ENCODE measurements at places on chromosomes 5 and 9.
A peak's percentile ranks its signal among the peaks of the same experiment; 100 is the strongest.

GRCh38 chr5:123527190-123527589, 15.2 kb downstream of the CSNK1G3 start:
- no peak for DNase-seq

DNA sequence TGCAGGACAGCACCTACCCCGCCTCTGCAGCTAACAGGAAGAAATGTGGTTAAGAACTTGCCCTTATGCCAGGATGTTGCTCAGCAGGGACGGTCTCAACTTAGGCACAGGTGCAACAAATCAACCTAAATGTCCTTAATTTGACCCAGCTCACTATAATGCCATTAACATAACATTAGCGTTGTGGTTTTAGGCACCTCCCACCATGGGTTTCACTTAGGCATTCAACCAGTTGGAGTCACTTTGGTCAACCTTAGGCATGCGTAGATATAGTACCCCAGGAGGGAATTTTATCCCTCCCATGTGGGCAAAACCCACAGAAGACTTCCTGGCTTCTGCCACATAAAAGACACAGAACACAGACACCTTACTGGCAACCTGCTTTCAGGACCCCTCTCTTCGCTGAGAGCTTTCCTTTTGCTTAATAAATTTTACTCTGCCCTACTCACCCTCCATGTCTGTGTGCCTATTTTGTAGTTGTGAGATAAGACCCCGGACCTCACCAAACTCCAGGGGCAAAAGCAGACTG, 8.7 kb upstream of the ERAP1 start:
- peak; percentile 41 for DNase-seq

DNA sequence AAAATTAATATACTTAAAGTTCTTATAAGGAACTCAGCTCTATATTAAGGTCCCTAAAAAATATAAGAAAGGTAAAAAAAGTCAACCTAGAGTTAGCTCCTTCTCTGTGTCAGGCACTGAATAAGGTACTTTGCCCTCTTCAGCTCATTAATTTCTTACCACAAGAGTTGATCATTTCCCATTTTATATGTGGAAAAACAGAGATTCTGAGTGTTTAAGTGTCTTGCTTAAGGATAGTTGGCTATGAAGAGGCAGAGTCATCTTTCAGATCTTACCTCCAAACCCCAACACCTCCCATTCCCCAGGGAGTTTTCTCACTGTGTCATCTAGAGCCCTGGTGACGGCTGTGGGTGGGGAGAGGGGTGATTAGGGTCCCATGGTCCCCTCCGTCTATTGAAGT, 40.6 kb downstream of the INSYN2B start:
- DNase-seq, result no peak

GRCh38 chr5:166022065-166022464, 2269.4 kb upstream of the WWC1 start:
- no peak for DNase-seq

GRCh38 chr9:38065369-38066075, 3.5 kb downstream of the SHB start:
- no peak for DNase-seq

GRCh38 chr5:1246711-1247431, 21.7 kb downstream of the SLC6A18 start:
- DNase-seq, result no peak

DNA sequence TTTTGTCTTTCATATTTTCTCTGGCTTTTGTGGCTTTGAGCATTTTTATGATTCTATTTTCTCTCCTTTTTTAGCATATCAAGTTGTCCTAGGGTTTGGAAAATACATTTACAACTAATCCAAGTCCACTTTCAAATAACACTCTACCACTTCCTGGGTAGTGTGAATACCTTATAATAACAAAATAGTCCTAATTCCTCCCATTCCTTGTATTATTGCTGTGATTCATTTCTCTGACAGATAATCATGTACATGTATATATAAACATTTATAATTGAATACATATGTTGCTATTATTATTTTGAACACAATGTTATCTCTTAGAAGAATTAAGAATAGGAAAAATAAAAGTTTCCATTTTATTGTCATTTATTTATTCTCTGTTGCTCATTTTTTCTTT, 14.9 kb upstream of the ADAM19 start:
- DNase-seq, result no peak

DNA sequence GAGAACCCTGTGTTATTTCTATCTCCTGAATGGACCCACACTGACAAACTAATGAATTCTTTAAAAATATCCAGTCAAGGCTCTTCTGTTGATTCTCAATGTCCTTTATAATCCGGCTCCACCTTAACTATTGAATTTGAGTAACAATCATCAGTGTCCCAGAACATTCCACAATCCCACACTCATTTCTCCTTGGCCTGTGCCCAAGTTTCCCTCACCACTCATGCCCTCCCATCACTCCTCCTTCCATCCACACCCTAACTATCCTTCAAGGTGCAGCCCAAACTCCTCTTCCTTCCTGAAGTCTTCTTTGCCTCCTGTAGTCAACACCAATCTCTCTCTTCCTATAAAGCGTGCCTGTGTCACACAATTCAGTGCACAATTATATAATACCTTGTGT, 106.1 kb downstream of the NUDT12 start:
- DNase-seq, result no peak

- DNase-seq, result no peak
These were observed 20.2 kb upstream of the GLIS3 start for GRCh38 chr9:4320021-4320420.

- DNase-seq, result peak; percentile 32
These were observed 594 bp downstream of the ANKRD18A start for GRCh38 chr9:38619556-38620447.

GRCh38 chr5:12825163-12825562, 920.9 kb upstream of the CTNND2 start:
- DNase-seq, result no peak

GRCh38 chr5:42877431-42877830, 65.7 kb upstream of the SELENOP start:
- DNase-seq, result no peak

GRCh38 chr5:137142764-137143605, 356.1 kb downstream of the SPOCK1 start:
- no peak for DNase-seq

- DNase-seq, result no peak
These were observed 30.5 kb downstream of the ZNF618 start for GRCh38 chr9:113906411-113907110.

- DNase-seq, result no peak
These were observed 132.0 kb upstream of the WWC1 start for GRCh38 chr5:168159425-168159824.

Data from activated CD4-positive, alpha-beta T cell treated with anti-CD3 and anti-CD28 coated beads, Interleukin-2, amount 50 U/mL, for 24 hours (primary cell).